ENCODE measurements at places on chromosomes 11 and 22.

- no peak for DNase-seq
Observed at GRCh38 chr22:46515208-46516111, 22.0 kb downstream of the CELSR1 start.

GRCh38 chr11:113584371-113584770 lies 109.2 kb upstream of the DRD2 start:
- no peak for DNase-seq

- DNase-seq, result no peak
Observed at GRCh38 chr11:118984825-118985224, 13.1 kb upstream of the CENATAC start.

DNA sequence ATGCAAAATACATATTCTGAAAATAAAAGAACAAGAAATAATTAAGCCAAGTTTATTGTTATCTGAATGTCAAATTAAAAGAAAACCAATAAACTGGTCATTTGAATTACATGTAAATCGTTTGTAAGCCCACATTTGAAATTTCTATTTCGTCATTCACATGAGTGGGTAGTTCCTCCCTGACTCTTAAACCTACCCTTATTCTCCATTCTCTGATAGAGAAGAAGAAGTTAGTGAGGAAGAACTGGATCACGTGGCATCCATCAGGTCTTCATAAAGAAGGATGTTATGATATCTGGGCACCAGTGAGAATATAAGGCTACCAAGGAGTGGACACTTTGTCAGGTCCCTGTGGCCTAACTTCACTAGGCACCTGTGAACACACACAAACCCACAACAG lies 328.1 kb downstream of the OPCML start:
- DNase-seq, result no peak
